CD4-positive, CD25-positive, alpha-beta regulatory T cell (primary cell): ENCODE measurements at places on chromosomes 6 and 20. TPM values are rescaled to one million over a fixed set of nuclear protein-coding genes. Genes with fewer than 3 reads are reported as not detected.

- DNase-seq = no peak
- no peaks in the 10 kb centered on the region for H3K27me3 ChIP-seq
- no peak overlapping the region for H3K4me3 ChIP-seq
- H3K27ac ChIP-seq = peak overlapping the region; percentile 66
These were observed 41.8 kb downstream of the DSTN start for GRCh38 chr20:17611540-17612286.

DNA sequence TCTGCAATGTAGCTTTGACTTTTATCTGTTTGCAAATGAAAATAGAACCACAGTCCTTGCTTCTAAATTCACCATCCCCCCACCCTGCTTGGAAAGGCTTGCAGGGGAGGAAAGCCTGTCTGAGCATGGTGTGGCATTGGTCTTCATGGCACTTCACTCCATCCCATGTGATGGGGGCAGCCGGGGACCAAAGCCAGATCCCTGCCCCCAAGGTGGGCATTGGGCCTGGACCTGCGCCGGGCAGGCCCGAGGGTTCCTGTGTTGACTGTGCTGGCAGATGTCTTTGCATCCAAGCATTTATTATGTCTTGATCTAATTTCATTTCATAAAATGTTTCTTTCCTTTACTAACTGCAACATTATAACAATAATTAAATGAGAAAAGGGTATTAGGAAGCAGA, 120.0 kb downstream of the SYNDIG1 start:
- H3K4me1 ChIP-seq = no peaks in the 10 kb centered on the region
- no peak overlapping the region for H3K4me3 ChIP-seq
- DNase-seq = no peak
- no peak overlapping the region for H3K27ac ChIP-seq
- no peaks in the 10 kb centered on the region for H3K36me3 ChIP-seq
- H3K27me3 ChIP-seq = no peaks in the 10 kb centered on the region

- no peaks in the 10 kb centered on the region for H3K4me1 ChIP-seq
- H3K4me3 ChIP-seq = no peak overlapping the region
- H3K36me3 ChIP-seq = peaks cover 51% of the 10 kb centered on the region
These were observed 57.9 kb downstream of the VAPB start for GRCh38 chr20:58446960-58447265.

GRCh38 chr6:67265996-67266921, 1368.8 kb upstream of the ADGRB3 start:
- no peak for DNase-seq
- H3K4me1 ChIP-seq = no peaks in the 10 kb centered on the region
- H3K4me3 ChIP-seq = no peak overlapping the region
- H3K36me3 ChIP-seq = no peaks in the 10 kb centered on the region
- H3K27ac ChIP-seq = no peak overlapping the region

The FGD2 gene
- 1.9 TPM for total RNA-seq

The HLA-DRB5 gene
- total RNA-seq = 57.6 TPM

The TCF19 gene
- 10.9 TPM for total RNA-seq
